ENCODE measurements at places on chromosomes 7 and 10. TPM values are rescaled to one million over a fixed set of nuclear protein-coding genes. Genes with fewer than 3 reads are reported as not detected.

The R3HCC1L gene
- 20.6 TPM for total RNA-seq

GRCh38 chr7:27095897-27096767 is at the start of gene HOXA1:
HOXA1 (minus strand) TSS chr7:27096000; CDS start chr7:27095912, 88 bp downstream.
- peak; percentile 63 for DNase-seq
- H3K4me3 ChIP-seq: peak within 1 kb of the TSS; percentile 84
- H3K27me3 ChIP-seq: no peaks in the 10 kb centered on the region
- peak within 1 kb of the TSS; percentile 98 for H3K27ac ChIP-seq
- H3K36me3 ChIP-seq: no peaks in the 10 kb centered on the region

DNA sequence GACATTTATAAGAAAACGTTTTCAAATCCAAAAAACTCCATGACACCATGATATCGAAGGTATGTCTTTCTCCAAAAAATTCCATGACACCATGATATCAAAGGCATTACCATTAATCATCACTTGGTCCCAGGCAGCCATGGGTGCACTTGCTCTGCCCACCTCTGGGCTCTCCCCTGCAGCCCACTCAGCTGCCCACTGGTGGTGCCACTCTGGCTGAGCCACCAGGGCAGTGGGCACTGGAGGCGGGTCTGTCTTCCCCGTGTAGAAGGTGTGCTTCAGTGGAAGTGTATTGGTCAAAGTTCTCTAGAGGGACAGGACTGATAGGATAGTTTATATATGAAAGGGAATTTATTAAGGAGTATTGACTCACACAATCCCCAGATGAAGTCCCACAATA is 240.4 kb downstream of the KLF6 start:
- no peaks in the 10 kb centered on the region for H3K36me3 ChIP-seq
- no peak overlapping the region for H3K4me3 ChIP-seq
- DNase-seq: no peak
- H3K27ac ChIP-seq: no peak overlapping the region

GRCh38 chr10:117241541-117242462 is 888 bp downstream of the SLC18A2 start:
- H3K27ac ChIP-seq: no peak overlapping the region
- H3K4me1 ChIP-seq: no peaks in the 10 kb centered on the region
- peaks cover 49% of the 10 kb centered on the region for H3K27me3 ChIP-seq
- H3K36me3 ChIP-seq: no peaks in the 10 kb centered on the region
- H3K4me3 ChIP-seq: peak overlapping the region; percentile 45

The METTL27 gene
- total RNA-seq: 1.6 TPM

DNA sequence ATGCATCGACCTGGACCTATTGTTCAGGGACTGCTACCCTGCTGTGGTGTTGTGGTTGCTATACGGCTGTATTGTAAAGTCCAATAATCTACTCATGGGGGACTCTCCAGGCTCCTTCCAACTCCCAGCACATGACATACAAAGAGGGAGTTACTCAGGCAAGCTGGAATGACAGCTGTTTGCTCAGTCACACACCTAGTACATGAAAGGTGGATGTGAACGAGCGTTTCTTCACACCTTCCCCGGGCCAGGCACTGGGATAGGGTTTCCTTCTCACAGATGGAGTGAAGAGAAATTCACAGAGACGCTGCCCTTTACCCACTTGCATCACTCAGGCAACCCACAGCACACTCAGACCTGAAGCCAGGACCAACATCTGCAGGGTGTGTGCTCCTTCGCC is 215.7 kb downstream of the TNS3 start:
- H3K36me3 ChIP-seq: no peaks in the 10 kb centered on the region
- no peak overlapping the region for H3K4me3 ChIP-seq
- peaks cover 8% of the 10 kb centered on the region for H3K4me1 ChIP-seq
- no peak for DNase-seq

DNA sequence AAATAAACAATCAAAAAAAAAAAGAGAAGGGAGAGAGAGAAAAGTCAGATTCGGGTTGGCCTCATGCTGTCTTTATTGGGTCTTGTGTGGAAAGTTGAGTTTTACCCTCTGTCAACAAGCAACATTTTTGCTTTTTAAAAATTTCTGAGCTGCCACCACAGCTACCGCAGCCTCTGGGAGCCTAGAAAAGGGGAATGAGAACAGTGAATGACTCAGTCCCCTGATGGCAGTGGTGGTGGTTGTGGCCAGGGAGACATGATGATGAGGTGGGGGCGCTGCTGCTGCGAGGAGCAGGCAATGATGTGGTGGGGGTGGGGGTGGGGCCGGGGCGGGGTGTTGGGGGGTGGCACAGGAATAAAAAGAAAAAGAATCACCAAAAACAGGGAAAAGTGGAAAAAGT is 20.0 kb upstream of the CREB3L2 start:
- H3K4me3 ChIP-seq: no peak overlapping the region
- no peaks in the 10 kb centered on the region for H3K36me3 ChIP-seq
- DNase-seq: no peak
- H3K4me1 ChIP-seq: no peaks in the 10 kb centered on the region
- H3K27me3 ChIP-seq: no peaks in the 10 kb centered on the region

GRCh38 chr7:135768467-135768866 is 19.9 kb upstream of the FAM180A start:
- peak overlapping the region; percentile 86 for H3K27ac ChIP-seq
- H3K4me3 ChIP-seq: no peak overlapping the region
- H3K36me3 ChIP-seq: no peaks in the 10 kb centered on the region
- DNase-seq: no peak

GRCh38 chr7:143504937-143505297 is 27.2 kb downstream of the TAS2R41 start:
- no peaks in the 10 kb centered on the region for H3K4me1 ChIP-seq
- H3K36me3 ChIP-seq: no peaks in the 10 kb centered on the region
- no peaks in the 10 kb centered on the region for H3K27me3 ChIP-seq
- no peak overlapping the region for H3K4me3 ChIP-seq
- DNase-seq: no peak
- H3K27ac ChIP-seq: no peak overlapping the region

GRCh38 chr10:78028438-78029268 is 662 bp downstream of the POLR3A start:
- H3K36me3 ChIP-seq: no peaks in the 10 kb centered on the region
- H3K4me1 ChIP-seq: peaks cover 9% of the 10 kb centered on the region
- H3K27me3 ChIP-seq: no peaks in the 10 kb centered on the region
- H3K4me3 ChIP-seq: peak overlapping the region; percentile 87
- DNase-seq: no peak
- peak overlapping the region; percentile 78 for H3K27ac ChIP-seq

DNA sequence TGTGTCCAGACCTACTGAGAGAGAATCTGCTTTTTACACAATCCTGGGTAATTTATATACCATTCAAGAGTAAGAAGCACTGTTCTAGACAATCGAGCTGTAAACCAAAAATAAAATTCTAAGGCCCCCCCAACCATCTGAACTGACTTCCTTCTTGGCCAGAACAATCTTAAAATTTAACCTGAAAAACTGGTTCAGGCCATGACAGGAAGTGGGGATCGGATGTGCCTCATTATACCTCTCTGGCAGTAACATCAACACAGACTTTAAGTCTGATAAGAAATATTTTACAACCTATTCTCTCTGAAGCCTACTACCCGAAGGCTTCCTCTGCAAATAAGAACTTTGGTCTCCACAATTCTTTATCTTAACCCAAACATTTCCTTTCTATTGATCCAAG is 75.2 kb upstream of the KIF5B start:
- H3K4me3 ChIP-seq: no peak overlapping the region
- H3K36me3 ChIP-seq: no peaks in the 10 kb centered on the region
- H3K27ac ChIP-seq: no peak overlapping the region
- no peaks in the 10 kb centered on the region for H3K4me1 ChIP-seq
- no peak for DNase-seq

GRCh38 chr7:137956183-137956582 is 45.7 kb downstream of the CREB3L2 start:
- H3K36me3 ChIP-seq: no peaks in the 10 kb centered on the region
- H3K4me3 ChIP-seq: no peak overlapping the region
- no peaks in the 10 kb centered on the region for H3K4me1 ChIP-seq
- no peak for DNase-seq
- H3K27me3 ChIP-seq: no peaks in the 10 kb centered on the region

DNA sequence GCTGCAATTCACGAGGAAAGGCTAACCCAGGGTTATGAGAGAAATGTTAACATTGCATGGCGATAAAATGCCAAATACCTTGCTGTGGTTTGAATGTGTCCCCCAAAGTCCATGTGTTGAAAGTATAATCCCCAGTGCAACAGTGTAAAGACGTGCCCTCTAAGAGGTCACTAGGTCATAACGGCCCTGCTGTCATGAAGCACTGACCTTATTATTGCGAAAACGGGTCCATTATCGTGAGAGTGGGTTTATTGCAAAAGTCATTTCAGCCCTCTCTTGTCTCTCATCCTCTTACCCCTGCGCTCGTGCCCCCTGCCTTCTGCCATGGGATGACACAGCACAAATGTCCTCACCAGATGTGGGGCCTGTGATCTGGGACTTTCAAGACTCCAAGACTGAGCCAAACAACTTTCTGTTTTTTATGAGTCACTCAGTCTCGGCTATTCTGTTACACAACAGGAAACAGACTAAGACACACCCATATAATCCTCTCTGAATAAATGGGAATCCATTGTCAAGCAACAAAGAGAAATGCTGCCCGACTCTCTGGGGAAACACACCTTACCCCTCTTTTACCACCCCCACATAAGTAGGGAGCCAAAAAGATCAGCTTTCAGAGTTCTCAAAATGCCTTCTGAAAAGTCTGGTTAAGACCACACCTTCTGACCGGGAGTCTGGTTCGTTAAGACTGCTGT is 73.1 kb upstream of the UCN3 start:
- H3K36me3 ChIP-seq: no peaks in the 10 kb centered on the region
- no peak for DNase-seq
- no peaks in the 10 kb centered on the region for H3K27me3 ChIP-seq
- H3K27ac ChIP-seq: peak overlapping the region; percentile 70
- H3K4me3 ChIP-seq: no peak overlapping the region

DNA sequence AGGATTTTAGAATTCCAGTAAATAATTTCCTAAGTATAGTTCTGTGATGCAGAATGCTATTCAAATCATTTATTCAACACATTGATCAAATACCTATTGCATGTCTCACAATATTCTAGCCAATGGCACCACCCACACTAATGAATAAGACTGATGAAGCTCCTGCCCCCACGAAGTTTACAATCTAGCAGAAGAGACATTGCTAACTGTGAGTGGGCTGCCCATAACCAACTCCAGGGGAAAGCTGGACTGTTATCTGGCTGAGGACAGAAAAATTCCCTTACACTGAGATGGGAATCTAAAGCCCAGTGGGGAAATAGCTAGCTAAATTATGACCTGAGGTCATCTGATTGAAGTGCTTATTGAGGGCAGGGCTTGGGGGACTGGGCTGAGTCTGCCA is 128.8 kb upstream of the LYZL2 start:
- no peaks in the 10 kb centered on the region for H3K27me3 ChIP-seq
- no peaks in the 10 kb centered on the region for H3K36me3 ChIP-seq
- no peak overlapping the region for H3K4me3 ChIP-seq
- no peak overlapping the region for H3K27ac ChIP-seq
- no peak for DNase-seq
- no peaks in the 10 kb centered on the region for H3K4me1 ChIP-seq

DNA sequence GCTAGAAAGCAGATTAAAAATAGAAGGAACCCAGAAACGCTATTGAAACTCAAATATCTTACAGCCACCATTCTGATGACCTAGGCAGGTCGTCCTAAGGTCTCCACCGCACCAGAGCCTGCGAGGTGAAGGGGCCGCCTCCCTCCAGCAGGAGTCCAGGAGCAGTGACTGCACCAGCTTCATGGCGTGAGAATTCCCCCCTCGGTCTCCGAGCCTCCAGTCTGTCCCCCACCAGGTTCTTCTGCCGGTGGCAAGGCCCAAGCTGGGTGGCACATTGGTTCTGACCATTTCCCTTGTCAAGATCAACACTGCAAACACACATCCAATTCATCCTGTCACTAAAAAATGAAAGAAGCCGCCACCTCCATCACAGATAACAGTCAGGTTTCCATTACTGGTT is 98.7 kb downstream of the DIP2C start:
- no peaks in the 10 kb centered on the region for H3K4me1 ChIP-seq
- no peak overlapping the region for H3K27ac ChIP-seq
- no peaks in the 10 kb centered on the region for H3K27me3 ChIP-seq
- no peaks in the 10 kb centered on the region for H3K36me3 ChIP-seq
- H3K4me3 ChIP-seq: no peak overlapping the region
- no peak for DNase-seq

- H3K36me3 ChIP-seq: no peaks in the 10 kb centered on the region
- H3K4me3 ChIP-seq: no peak overlapping the region
- no peaks in the 10 kb centered on the region for H3K4me1 ChIP-seq
- no peak overlapping the region for H3K27ac ChIP-seq
- DNase-seq: no peak
These were observed 110.5 kb downstream of the EBF3 start for GRCh38 chr10:129853562-129853903.

All from breast epithelium (tissue), 4 donors.